ENCODE measurements at places on chromosomes 2 and 18.

- DNase-seq, result no peak
Observed at GRCh38 chr2:136019825-136020224, 34.4 kb upstream of the DARS1 start.

- DNase-seq, result no peak
Observed at GRCh38 chr2:119311371-119311770, 55.3 kb downstream of the C2orf76 start.

- DNase-seq, result no peak
Observed at GRCh38 chr2:227036527-227036926, 127.5 kb downstream of the COL4A4 start.

DNA sequence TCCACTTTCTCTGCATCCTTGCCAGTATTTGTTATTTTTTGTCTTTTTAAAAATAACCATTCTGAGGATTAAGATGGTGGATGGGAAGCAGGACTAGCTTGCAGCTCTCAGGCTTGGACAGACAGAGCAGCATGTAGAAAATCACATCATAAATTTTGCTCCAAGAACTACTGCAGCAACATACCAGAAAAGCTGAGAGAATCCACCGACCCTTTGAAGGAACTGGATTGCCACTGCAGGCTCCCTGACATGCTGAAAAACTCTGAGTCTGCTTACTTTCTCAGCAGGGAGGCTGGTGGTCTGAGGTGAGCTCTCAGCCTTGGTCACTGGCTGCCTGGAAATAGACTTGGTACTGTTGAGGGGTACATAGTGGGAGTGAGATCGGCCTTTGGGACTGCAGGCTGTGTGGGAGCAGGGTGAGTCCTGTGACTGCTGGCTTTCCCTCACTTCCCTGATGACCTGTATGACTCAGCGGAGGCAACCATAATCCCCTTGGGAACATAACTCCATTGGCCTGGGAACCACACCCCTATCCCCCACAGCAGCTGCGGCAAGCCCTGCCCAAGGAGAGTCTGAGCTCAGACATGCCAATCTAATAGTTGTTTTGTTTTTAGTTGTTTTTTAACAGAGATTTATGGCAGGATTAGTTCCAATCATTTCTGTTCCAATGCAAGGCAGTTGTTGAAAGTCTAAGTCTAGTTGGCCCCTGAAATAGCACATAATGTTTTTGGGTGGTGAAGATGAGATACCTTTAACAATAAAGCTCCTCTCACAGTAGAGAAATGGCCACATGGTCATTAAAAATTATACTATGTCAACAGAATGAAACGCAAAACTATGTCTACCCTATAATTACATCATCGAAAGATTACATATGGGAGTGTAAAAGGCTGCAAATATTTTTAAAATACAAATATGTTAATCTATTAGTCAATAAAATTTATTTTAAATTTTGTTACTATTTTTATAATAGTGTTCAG, 414.2 kb upstream of the CHAC2 start:
- DNase-seq, result no peak

DNA sequence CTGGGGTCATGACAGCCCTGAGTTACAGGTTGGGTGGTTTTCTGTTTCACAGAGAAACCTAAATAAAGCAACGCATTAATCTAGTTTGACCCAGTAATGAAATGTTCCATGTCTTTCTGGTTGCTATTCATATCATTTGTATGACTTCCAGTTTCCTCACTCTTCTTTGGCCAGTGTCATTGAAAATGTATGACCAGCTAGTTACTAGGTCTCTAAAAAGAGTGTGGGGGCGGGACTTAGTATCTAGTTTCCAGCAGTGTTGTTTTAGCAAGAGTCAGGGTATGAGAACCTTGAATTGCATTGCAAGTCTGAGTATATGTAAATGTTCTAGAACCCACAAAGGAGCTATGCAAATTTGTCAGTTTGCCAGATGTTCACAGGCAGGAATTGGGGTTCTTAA, 47.7 kb downstream of the SLC9A2 start:
- DNase-seq, result no peak

- DNase-seq, result no peak
Observed at GRCh38 chr2:59727121-59727590, 826.3 kb downstream of the BCL11A start.

DNA sequence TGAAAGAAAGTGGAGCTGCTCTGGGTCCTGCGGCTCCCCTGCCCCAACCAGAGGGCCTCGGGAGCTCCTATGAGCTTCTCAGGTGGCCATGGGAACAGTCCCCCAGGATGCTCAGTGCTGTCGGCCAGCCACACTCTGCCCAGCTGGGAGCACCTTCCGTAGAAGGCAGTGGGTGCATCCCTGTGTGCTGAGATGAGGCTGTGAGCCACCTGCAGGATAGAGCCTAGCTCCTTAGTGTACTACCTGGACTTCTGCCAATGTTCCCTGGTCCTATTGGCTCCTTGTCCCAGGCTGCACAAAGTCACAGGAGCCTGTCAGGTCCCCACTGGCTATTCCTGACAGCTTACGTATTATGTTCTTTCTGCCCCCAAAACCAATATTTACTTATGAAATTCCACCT, 16.1 kb downstream of the PRELID3A start:
- DNase-seq, result no peak

DNA sequence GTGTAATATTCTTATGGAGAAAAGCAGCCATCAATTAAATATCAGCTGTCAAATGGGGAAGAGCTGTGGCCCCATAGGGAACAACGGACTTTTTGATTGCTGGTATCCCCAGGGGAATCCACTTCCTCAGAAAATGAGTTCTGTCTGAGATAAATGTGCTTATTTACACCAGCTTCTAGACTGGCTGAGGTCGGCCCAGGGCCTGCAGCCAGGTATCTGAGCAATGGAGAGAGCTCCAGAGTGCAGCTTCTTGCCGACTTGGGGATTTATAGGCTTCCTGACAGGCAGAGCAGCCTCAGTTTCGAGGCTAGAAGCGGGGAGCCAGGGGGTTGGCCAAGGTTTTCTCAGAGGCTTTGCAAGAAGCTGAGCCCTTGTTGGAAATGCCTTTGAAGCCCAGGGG, 67.2 kb downstream of the MCFD2 start:
- no peak for DNase-seq

DNA sequence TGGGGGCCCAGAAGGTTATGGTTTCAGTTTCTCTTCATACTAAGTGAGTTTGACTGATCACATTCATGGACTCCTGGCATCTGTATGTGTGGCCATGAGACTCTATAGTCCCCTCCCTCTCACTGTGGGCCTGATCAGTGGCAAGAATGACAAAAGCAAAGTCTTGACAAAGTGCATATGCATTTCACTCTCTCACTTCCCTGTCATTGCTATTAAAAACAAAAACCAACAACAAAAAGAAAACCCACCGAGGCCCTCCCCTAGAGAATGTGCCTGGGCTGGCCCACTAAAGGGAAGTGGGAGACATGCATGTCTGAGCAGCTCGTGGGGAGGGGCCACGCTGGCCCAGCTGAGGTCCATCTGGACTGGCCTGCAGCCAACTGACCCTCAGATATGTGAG, 600.1 kb upstream of the RAB6C start:
- DNase-seq, result no peak

DNA sequence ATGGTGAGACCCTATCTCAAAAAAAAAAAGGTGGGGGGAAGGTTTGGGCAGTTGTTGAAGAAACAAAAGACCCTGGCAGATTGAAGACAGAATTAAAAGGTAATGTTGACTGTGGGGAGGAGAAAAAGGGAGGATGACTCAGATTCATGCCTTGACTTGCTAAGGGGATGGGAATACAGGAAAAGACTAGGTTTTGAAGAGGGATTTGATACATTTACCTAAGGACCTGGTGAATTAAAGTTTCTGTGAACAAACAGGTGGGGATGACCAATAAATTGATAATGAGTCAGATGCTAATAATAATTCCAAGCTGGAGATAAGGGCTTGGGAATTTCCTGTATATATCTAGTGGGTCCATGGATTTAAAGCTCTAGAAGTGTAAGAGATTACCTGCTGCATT, 27.6 kb downstream of the TTR start:
- DNase-seq, result no peak

DNA sequence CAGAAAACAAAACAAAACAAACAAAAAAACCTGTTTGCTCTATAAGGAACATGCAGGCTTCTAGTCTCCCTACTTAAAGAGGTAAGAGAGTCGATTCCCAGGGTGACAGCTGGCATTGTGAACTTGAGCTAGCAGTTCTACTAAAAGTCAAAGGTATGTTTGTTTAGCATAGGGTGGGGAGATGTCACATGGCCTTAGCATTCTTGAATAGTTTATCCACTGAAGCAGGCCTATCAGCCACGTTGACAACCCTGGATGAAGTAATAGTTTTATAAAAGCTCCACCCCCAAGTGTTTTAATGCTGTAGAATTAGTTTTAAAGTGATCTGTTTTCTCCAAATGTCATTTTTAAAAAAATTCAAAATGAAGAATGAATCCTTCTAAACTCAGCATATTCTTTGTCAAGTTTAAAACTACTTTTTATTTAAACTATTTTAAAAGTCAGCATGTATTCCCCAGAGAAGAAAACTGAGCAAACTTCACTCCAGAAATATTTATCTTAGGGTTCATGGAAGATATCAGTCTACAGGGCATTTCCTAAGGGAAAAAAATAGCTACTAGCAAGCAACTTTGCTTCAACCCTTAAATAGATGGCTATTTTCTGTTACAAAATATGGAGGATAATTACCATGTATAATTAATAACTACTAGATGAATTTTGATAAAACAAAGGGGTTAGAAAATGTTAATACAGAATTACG, 1.7 kb downstream of the MYOM1 start:
- no peak for DNase-seq

All from AG09319 (cell line).